ENCODE measurements at places on chromosomes 7 and 10.

GRCh38 chr7:157224627-157225026 lies 85.9 kb downstream of the UBE3C start:
- peak; percentile 51 for DNase-seq

GRCh38 chr10:26779176-26779860 lies 81.4 kb downstream of the ABI1 start:
- DNase-seq, result no peak

DNA sequence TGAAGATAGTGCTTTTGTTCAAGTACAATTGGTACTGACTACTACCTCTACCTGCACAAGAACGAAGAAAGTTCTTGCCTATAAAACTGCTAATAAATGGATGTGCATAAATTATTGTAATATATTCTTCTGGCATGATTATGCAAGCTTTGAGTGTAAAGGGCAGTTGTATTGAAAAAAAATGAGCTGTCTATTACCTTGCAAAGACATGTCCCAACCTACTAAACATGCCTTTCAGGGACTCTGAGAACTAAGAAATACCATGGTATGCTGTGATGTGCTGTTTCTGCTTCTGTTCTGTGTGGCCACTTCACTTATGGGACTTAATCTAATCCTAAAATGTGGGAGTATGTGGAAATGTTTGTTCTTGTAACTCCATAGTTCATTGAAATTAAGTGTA lies 1083.4 kb downstream of the LRMDA start:
- no peak for DNase-seq

DNA sequence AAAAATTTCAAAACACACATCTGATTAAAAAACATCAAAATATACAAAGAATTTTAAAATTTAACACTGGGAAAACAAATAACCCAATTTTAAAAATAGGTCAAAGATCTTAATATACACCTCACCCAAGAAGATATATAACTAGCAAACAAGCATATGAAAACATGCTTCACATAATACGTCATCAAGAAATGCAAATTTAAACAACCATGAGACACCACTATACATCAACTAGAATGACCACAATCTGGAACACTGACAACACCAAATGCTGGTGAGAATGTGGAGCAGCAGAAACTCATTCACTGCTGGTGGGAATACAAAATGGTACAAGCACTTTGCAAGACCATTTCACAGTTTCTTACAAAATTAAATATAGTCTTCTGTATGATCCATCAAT lies 498.4 kb downstream of the IPMK start:
- no peak for DNase-seq

DNA sequence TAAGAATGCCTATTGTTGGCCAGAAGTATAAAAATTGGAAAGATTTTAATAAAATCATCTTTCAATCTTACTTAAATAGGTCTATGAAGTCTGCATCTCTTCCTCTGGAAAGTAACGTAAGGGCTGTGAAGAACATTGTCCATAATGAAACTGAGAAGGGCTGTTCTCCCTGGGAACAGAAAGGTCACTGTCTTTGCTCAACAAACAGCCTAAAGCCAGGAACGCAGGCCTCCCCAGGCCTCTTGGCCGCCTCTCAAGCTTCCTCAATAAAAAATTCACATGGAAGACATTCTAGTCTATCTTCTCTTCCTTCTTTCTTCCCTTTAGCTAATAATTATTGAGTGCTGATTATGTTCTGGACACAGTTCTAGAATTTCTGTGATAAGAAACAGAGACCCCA lies 9.1 kb upstream of the IDI2 start:
- DNase-seq, result no peak

DNA sequence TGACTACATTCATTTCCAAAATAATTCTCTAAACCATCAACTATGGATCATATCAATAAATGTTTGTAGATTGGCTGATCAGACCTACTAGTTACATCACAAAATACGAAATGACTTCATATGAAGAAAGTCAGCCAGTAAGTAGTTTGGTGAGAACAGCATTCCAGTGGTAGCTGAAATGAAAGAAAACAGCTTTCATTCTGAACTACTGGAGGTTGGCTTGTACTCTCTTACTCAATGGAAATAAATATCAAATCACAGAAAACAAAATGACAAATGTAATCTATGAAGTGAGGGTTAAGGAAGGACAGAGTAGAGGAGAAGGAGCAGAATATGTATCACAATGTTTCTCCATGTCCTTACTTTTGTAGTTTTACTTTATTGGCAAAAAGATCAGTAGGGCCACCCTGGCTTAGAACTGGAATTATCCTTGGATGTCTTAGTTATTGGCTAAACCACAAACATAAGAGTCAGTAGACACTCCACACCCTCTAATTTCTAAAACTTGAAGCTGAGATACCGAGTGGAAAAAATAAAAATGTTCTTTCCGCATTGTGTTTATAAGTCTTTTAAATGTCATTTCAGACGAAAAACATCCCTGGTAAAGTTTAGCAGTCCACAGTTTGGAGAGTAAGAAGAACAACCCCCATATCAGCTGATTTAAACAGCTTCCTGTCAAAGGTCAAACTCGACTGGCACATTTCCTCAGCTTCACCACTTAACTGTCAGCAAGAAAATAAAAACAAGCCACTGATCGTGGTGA lies 74.0 kb upstream of the DGKI start:
- DNase-seq, result no peak

GRCh38 chr10:125684581-125684980 lies 1.6 kb upstream of the TEX36 start:
- DNase-seq, result no peak

DNA sequence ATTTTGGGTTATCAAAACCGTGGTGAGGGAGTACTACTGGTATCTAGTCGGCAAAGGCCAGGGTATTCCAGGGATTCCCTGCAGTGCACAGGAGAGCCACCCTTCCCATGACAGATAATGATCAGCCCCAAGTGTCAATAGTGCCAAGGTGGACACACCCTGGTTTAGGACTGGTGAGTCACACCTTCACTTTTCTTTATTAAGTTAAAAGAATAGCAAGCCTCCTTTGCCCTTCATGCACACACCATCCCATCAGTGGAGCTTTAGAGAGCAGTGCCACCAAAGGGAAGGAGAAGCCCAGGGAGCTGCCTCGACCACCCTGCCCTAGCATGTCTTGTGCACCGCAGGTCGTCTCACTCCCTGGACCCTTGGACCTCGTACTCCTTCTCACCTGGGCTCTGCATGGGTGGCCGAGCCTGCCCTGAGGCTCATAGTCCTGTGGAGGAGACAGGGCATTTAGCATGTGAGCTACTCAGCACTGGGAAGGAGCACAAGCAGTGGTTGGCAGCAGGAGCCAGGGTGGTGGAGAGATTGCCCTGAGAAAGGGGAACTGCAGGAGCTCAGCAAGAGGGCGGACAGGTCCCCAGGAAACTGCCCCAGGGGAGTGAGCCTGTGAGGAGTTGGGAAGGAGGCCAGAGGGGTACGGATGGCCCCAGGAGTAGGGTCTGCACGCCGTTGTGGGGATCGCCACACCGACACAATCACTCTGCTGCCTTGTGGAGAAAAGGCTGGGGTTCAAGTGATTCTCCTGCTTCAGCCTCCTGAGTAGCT lies 17.4 kb downstream of the UBE2D4 start:
- no peak for DNase-seq

GRCh38 chr10:790821-791551 lies 101.5 kb upstream of the DIP2C start:
- DNase-seq, result no peak

- DNase-seq, result peak; percentile 81
These were observed 52.7 kb upstream of the BTRC start for GRCh38 chr10:101301111-101301731.

GRCh38 chr10:31700181-31700611 lies 228.4 kb downstream of the ARHGAP12 start:
- peak; percentile 75 for DNase-seq

DNA sequence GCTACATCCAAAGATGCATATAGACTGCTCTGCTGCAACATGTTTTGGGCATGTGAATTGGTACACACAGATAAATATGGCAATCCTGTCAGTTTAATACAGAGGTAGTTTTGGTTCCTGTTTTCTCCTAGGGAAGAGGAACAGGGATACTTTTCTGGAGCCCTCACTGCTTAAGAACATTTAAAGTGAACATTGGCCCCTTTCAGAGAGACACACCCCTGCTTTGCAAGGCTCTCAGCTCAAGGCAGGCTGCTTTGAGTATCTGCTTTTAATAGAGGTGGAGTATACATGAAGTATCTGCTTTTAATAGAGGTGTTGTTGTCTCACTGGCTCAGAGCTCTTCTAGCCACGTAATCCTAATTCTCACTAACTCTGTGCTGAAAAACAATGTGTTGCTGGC lies 38.9 kb downstream of the CYP51A1 start:
- no peak for DNase-seq

DNA sequence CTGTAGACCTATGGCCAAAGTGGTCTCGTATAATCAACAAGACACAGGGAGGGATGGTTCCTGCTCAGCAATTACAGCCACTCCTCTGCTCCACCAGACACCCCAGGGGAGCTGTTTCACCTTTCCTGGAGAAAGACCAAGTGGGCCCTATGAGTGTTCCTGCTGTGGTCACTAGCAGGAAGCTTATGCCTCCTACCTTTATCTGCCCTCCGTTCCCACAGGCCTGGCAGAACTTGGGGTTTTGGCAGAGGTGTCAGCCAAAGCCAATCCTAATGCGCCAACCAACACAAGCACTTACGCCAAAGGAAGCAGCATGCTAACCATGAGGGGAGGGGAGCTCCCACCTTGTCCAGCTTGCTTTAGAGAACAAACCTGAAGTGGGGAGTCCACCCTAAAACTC lies 31.2 kb downstream of the XPNPEP1 start:
- no peak for DNase-seq

DNA sequence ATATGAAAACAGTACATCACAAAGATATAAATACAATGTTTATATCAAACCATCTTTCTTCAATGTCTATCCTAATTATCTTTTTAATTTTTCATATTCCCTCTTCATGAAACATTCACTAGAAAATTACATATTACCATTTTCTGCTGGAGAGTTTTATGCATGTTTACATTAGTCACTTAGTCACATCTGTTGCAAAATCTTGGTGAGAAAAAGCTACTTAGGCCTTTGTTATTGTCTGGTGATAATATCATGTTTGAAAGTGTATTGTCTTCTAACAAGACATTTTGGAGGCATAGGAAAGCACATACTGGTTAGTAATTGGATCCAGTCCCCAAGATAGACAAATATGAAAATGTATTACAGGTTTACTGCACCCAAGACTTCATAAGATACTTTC lies 163.6 kb downstream of the GNAI1 start:
- DNase-seq, result no peak

DNA sequence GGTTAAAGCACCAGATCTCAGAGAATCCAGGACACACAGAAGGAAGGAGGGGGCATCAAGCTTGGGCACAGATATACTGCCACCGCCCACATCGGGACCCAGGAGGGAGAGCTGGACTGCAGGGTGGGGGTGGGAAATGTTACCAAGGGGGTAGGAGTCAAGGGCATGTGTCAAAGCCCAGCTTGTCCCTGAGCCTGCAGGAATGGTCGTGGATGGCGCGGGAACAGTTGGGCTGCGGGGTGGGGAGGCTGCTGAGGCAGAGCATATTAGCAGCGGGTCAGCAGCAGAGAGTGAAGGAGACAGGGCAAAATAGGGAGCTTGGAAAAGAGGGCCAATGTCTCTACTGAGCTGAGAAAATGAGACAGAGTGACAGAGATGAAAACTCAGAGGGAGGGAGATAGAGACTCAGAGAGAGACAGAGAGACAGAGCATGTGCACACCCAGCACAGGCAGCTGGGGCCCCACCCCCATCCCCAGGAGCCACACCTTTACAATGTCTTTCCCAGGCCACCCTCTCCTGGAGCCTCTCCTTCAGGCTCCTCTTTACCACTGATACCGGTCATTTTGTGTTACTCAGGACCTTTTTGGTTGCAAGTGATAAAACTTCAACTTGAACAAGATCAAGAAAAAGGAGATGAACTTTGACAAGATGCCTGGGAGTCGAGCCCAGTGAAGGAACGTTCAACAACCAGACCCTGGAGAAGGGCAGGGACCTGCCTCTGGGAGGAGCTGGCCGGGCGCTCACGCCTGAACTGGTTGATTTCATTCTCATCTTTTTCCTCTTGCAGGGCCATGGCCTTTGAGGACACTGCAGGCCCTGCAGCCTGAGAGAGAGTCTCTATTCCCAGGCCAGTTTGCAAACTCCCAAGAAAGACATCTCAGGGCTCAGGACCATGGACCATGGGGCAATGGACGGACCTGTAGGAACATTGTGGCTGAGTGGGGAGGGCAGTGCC lies 50.0 kb downstream of the AOC1 start:
- DNase-seq, result peak; percentile 48

- no peak for DNase-seq
These were observed 16.5 kb downstream of the CD36 start for GRCh38 chr7:80654887-80655340.

DNA sequence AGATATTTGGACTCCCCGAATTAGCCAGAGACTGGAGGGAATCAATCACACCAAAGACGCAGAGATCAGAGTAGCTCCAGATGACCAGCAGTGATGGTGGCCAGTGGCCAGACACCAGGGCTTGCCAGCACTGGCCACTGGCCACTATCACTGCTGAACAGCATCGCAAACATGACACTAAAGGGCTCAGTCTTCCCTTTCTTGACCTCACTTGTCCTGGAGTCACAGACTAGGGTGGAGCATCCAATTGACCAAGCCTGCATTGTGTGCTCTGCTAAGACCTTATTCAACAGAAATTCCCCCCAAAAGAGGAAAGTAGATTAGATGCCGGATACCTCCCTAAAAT lies 234.7 kb downstream of the CREB5 start:
- no peak for DNase-seq

DNA sequence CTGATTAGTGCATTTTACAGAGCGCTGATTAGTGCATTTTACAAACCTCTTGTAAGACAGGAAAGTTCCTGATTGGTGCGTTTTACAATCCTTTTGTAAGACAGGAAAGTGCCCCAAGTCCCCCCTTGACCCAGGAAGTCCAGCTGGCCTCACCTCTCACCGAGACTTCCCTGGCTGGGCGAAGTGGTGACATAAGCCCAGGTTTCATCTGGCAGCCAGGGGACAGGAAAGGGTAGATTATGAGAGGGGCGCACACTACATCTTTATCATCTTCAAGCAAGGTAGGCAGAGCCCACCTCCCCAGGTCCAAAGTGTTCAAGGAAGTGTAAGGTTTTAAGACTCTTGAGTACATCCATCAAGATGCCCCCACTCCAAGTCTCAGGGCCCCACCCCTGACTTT lies 5.5 kb upstream of the GDF10 start:
- DNase-seq, result no peak

GRCh38 chr10:102948786-102949185 lies 30.7 kb downstream of the CNNM2 start:
- DNase-seq, result no peak

DNA sequence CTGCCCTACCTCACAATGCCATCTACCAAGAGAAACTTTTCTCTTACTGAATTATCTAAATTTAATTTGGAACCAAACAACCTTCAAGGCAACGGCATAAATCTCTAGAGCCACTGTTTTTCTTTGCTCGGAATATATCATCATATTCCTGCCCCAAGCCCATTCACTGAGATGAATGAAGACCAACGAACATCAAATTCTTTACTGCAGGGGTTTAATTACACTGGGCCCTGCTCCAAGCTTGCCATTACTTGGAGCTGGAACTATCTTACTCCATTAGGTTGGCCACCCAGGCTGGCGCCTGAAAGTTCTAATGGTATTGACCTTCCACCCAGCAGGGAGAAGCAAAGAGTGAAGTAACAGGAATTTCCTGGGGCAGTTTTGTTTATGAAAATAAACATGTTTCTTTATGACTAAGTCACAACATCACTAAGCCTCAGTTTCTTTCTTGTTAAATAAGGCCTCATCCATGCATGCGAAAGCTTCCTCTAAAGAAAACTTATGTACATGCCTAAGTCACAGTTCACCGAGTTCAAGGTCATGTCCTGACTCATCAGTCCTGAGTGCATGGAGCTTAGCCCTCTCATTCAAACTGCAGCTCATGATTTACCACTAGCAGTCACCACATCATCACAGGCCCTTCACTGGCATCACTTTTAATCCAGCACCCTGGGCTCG lies 42.1 kb upstream of the ANAPC16 start:
- DNase-seq, result no peak
